Activated T-helper 9 cell treated with anti-CD3 and anti-CD28 coated beads, Interleukin-2, amount 50 U/mL, for 16 hours (primary cell): ENCODE measurements at places on chromosomes 6 and 20.

DNA sequence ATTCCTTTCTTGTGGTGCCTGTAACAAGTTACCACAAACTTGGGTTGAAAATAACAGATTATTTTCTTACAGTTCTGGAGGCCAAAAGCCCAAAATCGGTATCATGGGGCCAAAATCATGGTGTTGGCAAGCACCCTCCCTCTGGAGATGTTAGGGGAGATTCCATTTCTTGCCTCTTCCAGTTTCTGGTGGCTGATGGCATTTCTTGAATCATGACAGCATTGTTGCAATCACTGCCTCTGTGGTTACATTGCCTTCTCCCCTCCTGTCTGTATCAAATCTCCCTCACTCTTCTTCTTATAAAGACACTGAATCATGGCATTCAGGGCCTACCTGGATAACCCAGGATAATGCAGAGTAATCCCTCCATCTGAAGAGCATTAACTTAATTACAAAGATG is 17.9 kb upstream of the TENT5A start:
- DNase-seq: no peak

GRCh38 chr6:156841508-156841907 is 64.3 kb downstream of the ARID1B start:
- no peak for DNase-seq

DNA sequence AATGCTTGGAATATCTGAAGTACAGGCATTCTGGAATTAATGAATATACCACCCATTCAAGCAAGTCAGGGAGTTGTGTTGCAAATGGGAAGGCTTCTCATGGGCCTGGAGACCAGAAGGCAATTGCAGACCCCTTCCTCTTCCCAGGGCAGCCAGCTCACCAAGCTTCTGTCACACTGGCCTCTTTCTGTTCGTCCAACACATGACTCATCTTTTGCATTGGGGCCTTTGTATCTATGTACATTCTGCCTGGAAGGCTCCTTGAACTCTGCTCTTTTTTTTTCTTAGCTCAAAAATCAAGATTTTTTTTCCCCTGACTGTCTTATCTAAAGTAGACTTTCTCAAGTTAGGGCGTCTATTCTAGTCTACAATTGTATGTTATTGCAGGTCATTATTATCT is 132.9 kb upstream of the MYLIP start:
- no peak for DNase-seq

DNA sequence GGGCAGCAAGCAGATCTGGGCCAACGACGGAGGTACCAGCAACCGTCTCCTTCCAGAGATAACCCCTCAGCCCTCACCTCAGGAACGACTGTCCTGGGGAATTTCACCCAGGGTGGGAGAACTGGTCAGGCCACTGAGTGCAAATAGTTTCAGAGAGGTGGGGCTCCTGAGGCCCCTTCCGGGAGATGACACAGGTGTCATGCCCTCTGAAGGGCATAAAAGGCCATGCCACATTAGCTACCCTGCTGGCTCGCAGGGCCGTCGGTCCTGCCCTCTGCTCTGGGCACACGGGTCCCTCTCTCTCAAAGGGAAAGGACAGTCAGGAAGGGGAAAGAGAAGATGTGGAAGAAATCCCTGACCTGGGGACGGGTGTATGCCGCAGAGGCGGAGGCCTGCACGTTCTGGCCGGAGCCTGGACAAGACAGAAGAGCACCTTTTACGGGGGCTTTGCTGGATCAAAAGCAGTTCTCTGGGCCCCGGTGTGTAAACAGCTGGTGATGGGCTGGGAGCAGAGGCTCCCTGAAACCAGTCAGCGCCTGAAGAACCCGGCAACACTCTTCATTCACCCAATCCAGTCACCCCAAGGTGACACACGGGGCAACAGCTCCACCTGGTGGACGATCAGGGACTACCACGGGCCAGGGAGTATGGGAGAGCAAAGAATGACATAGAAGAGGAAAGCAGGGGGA is 6.4 kb upstream of the TAF8 start:
- DNase-seq: peak; percentile 88

DNA sequence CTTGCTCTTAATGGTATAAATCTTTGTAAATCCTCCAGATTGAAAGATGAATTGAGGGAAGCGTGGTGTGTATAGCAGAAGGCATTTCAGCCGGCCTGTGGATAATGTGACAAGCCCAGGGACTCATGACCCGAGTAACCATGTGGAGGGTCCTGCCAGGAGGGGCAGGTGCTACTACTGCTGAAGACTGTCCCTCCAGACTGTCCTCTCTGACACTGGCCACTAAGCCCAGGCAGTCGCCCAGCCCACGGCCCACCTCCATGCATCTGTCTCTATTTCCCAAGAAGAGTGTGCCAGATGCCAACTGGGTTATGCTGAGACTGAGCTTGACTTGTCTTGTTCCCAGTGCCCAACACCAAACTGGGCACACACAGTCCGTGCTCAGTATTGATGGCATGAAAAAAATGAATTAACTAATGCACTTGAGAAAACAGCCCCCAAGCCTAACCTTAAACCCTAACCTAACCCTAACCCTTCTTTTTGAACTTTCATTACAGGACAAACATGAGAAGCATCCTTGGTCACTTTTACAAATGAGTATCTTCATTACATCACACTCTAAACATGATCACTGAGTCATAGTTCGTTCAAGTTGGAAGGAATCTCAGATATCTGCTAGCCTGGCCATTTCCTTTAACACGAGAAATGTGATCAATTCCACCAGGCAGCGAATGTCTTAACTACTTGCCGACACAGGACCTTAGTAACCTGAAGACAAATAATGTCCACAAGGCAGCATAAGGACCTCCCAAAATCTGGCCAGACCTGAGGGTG is 182.2 kb upstream of the RREB1 start:
- no peak for DNase-seq
